Mammary epithelial cell (primary cell): ENCODE measurements at places on chromosomes 11 and 22. TPM values are rescaled to one million over a fixed set of nuclear protein-coding genes. Genes with fewer than 3 reads are reported as not detected.

- DNase-seq: peak; percentile 4
These were observed 18.5 kb upstream of the OR8G1 start for GRCh38 chr11:124222407-124222806.

GRCh38 chr11:36214976-36215692 lies 74.1 kb downstream of the COMMD9 start:
- no peak for DNase-seq

Gene CRYBB2
- 0.09 TPM for polyA plus RNA-seq

GRCh38 chr22:24338726-24339451 lies 68.3 kb downstream of the SPECC1L start:
- peak; percentile 6 for DNase-seq

Gene MN1
- polyA plus RNA-seq: 7.2 TPM
